ENCODE measurements at places on chromosomes 7 and 10. TPM values are rescaled to one million over a fixed set of nuclear protein-coding genes. Genes with fewer than 3 reads are reported as not detected.

- peaks cover 36% of the 10 kb centered on the region for H3K36me3 ChIP-seq
- peak overlapping the region; percentile 79 for H3K4me3 ChIP-seq
- no peaks in the 10 kb centered on the region for H3K27me3 ChIP-seq
- peaks cover 36% of the 10 kb centered on the region for H3K4me1 ChIP-seq
These were observed 1.2 kb downstream of the NUB1 start for GRCh38 chr7:151342811-151343210.

DNA sequence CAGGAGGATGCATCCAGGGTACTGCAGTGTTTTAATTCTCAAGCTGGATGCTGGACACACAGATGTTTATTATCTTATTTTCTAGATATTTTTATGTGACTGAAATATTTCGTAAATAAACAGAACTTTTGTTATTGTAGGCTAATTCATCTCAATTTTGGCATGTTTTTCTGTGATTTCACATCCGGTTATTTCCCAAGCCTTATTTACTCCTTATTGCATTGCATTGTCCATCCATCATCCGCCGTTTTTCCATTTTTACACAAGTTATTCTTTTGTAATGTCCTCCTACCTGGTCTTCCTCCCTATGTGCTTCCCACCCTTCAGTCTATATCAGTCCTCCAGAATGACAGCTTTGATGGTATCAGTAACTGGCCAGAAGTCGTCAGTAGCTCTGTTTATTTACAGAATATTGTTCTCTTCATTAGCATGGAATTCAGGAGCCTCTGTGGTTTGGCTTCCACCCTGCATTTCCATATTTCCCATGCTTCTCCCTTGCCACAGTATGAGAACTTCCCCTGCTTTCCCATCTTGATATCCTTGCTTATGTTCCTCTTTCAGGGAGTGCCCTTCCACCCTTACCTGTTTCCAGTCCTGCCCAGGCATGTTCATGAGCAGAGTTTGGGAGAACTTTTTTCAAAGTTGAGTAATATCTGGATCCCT lies 16.1 kb downstream of the GNAI1 start:
- no peak overlapping the region for H3K27ac ChIP-seq
- no peak overlapping the region for H3K4me3 ChIP-seq

Gene GPR141
- not detected for total RNA-seq

Gene NKX1-2
- total RNA-seq: not detected

DNA sequence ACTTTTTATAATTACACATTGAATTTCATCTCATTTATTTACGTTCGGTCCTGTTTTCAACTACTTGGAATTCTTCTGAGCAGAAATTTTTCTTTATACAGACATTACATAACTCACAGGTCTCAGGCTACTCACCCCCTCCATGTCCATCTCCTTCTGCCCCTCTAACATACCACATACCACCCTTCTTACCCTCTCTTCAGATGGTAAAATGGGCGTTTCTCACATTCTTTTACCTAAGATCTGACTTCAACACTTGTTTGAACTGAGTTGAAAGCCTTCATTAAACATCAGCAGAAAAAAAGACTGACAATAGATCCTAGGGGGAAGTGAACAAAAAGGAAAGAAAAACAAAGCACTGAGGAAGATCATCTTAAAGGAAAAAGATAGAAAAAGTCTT lies 309.7 kb downstream of the CTNNA3 start:
- H3K4me1 ChIP-seq: peaks cover 3% of the 10 kb centered on the region
- peaks cover 10% of the 10 kb centered on the region for H3K27me3 ChIP-seq
- H3K36me3 ChIP-seq: no peaks in the 10 kb centered on the region
- no peak overlapping the region for H3K27ac ChIP-seq

Gene ACSM6
- total RNA-seq: not detected

Gene DDC
- not detected for total RNA-seq

- no peaks in the 10 kb centered on the region for H3K4me1 ChIP-seq
- no peak for DNase-seq
- H3K36me3 ChIP-seq: no peaks in the 10 kb centered on the region
- no peak overlapping the region for H3K27ac ChIP-seq
- no peaks in the 10 kb centered on the region for H3K27me3 ChIP-seq
These were observed 444.3 kb downstream of the GPAM start for GRCh38 chr10:111739125-111739873.

DNA sequence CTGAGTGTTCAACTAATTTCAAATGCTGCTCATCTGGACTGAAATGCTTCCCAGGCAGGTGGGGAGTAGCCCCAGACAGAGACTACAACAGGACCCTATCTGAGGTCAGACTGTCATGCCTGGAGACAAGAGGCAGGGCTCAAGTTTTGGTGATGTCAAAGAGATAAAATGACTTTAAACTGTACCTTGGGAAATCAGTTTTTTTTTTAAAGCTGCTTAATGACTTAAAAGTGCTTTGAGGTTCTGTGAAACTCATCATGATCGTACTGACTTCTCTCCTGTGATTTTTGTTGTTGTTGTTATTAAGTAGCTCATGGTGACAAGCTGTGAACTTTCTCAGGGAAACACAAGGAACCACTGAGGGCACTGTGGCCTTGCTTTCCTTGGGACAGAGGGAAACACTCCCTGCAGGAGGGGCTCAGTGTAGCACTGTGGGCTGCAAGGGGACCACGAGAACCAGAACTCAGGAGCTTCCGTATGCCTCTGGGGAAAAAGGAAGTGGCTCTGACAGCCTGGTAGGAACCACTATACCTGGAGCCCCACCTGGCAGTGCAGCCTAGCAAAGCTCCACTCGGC lies 9.5 kb downstream of the HIPK2 start:
- H3K4me1 ChIP-seq: peaks cover 61% of the 10 kb centered on the region
- peak overlapping the region; percentile 9 for H3K4me3 ChIP-seq
- H3K27me3 ChIP-seq: no peaks in the 10 kb centered on the region
- peak overlapping the region; percentile 95 for H3K27ac ChIP-seq

Gene LRRC17
- total RNA-seq: not detected

DNA sequence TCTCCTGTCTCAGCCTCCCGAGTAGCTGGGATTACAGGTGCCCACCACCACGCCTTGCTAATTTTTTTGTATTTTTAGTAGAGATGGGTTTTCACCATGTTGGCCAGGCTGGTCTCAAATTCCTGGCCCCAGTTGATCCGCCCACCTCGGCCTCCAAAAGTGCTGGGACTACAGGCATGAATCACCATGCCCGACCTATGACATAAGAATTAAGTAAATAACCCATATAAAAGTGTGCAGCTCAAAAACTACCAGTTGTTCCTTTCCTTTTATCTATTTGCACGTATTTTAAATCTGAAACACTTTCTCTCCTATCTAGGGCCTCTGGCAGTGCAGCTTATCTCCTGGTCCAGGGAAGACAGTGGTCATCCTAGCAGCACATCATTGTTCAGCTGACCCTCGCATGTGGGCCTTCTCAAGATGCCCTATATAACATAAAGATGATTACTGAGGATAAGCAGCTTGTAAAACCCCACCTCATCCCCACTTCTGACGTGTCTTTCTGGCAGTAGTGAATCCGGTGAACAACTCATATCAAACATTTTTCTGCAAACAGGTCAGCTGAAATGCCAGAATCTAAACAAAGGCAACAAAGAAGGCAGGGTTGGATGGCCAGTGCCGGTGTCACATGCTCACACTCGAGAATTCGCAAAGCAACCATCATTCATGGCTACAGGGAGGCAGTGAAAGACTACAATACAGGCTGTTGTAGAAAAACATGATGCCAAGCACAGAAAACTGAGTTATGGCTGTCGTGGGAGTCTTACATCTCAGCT lies 36.0 kb upstream of the KCNIP2 start:
- H3K36me3 ChIP-seq: no peaks in the 10 kb centered on the region
- DNase-seq: no peak
- H3K4me1 ChIP-seq: peaks cover 19% of the 10 kb centered on the region
- no peak overlapping the region for H3K27ac ChIP-seq

Gene AFAP1L2
- 67.4 TPM for total RNA-seq

Gene TRIM74
- total RNA-seq: 1.8 TPM

DNA sequence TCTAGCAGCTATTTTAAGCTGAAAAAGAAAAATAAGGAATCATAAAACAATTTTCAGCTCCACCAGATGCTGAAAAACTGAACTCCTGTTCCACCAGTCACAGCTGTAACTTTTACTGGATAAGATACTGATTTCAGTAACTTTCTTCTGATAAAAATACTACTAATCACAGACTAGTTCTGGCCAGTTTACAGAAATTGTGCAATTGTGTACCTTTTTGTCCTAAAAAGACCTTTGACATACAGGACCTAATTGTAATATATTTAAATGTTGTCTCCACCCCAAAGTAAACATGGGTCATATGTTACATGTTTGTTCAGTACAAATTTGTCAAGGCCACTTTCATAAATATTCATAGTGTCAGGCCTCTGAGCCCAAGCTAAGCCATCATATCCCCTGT lies 27.1 kb upstream of the PIP start:
- no peak overlapping the region for H3K4me3 ChIP-seq
- no peak overlapping the region for H3K27ac ChIP-seq
- no peaks in the 10 kb centered on the region for H3K36me3 ChIP-seq
- H3K27me3 ChIP-seq: no peaks in the 10 kb centered on the region
- no peak for DNase-seq
- H3K4me1 ChIP-seq: no peaks in the 10 kb centered on the region
